Motor neuron (in vitro differentiated cells): ENCODE measurements at places on chromosomes 6 and 20.

GRCh38 chr6:21111093-21111725 is 482.3 kb upstream of the SOX4 start:
- no peak for ATAC-seq

GRCh38 chr6:131443514-131443913 is 129.5 kb upstream of the ARG1 start:
- no peak for ATAC-seq

- ATAC-seq: no peak
Measured at GRCh38 chr6:109186012-109186411, 90.7 kb downstream of the CEP57L1 start.

- ATAC-seq: no peak
Measured at GRCh38 chr6:161463071-161463470, 189.2 kb upstream of the AGPAT4 start.

GRCh38 chr6:16216501-16217155 is 21.8 kb upstream of the GMPR start:
- no peak for ATAC-seq

- no peak for ATAC-seq
Measured at GRCh38 chr6:85747093-85747492, 104.4 kb upstream of the SYNCRIP start.

DNA sequence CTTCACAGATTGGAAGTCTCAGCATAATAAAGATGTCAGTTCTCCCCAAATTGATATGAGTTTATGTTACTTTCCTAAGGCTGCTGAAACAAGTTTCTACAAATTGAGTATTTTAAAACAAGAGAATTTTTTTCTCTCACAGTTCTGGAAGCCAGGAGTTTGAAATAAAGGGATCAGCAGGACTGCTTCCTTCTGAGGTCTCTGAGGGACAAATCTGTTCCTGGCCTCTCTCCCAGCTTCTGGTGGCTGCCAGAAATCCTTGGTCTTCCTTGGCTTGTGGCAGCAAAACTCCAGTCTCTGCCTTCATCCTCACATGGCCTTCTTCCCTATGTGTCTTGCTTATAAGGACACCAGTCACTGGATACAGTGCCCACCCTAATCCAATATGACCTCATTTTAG is 136.1 kb downstream of the TFAP2A start:
- no peak for ATAC-seq

DNA sequence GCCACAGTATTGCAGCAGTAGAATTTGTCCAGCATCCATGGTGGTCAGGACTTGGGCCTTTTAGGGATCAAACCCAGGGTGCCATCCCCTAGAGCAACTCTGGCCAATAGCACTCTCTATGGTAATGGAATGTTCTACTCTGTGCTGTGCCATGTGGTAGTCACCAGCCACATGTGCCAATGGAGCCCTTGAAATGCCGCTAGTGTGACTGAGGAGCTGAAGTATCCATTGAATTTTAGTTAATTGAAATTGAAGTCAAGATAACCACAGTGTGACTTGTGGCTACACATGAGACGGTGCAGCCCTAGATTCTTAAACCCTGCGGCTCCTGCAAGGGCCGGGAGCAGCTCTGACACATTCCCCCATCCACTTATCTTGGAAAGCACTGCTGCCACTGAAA is 54.6 kb downstream of the SLC2A10 start:
- no peak for ATAC-seq

DNA sequence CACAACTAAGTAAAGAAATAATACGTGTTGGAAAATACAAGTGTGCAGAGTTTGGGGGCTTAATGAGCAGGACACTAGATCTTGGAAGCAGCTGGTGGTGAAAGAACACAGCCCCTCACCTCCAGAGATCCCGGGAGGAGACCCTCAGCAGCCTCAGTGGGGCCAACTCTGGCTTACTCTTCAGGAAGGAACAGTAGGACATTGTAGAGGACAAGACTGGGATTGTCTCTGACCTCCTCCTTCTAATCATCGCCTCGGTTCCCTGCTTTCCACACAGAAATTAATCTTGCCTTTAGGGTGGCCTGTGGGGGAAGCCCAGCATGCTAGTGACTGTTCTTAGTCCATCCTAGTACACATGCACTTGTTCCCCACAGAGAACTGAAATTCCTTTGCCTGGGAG is 130.7 kb downstream of the AKAP7 start:
- ATAC-seq: no peak

DNA sequence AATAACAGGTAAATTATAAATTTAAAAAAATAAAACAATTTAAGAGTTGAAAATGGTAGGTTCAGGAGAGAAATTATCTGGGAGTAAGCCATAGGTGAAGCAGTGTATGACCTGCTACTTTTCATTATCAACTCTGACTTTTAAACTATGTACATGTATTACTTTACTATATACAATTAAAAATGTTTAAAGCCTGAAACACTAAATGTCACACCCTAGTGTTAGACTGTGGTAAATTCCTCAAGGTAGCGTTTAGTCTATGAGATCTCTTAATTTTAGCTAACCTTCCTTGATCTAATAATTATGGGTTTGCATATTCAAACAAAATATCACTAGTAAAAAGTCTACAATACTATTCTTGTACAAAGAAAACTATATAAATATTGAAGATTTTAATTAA is 22.3 kb upstream of the TBC1D32 start:
- ATAC-seq: no peak

GRCh38 chr6:39822846-39823815 is 31.0 kb downstream of the DAAM2 start:
- ATAC-seq: no peak

GRCh38 chr20:59441860-59442810 is 141.7 kb downstream of the EDN3 start:
- ATAC-seq: no peak

DNA sequence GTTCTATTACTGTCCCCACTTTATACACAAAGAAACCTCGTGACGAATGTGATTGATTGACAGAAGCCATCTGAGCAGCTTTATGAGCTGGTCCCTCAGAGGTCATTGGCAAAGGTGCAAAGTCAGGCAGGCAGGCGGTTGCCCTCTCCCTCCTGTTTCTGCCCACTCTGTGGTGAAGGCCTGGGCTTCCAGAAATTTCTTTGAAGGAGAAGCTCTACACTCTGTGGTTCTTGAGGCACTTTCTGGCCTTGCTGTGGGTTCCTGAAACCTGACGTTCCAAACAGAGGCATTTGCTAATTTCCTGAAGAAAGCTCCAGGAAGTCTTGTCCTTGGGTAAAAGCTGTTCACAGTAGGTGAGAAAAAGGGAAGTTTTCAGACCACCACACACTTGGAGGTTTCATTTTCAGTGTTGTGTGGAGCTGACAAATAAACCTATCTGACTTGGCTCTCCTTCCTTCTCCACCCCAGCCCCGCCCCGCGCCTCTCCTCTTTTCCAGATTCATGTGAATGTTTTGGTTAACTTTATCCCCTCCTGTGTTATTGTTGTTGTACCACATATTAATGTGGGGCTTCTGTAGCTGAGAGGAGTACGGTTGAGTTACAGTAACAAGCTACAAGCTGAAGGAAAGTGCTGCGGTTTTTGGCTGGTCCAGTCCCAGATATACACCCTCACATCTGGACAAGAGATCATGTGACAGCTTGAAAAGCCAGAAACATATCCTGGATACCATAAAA is 274.1 kb downstream of the CLIC5 start:
- ATAC-seq: peak; percentile 93

DNA sequence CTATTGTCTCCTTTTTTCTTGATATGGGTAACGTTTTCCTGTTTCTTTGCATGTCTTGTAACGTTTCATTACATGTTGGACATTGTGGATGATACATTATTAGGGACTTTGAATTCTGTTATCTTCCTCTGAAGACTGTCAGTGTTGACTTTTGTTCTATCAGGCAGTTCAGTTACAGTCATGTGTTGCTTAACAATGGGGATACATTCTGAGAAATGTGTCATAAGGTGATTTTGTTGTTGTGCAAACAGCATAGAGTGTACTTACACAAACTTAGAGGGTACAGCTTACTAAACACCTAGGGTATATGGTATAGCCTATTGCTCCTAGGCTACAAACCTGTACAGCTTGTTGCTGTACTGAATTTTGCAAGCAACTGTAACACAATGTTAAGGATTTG is 64.7 kb downstream of the AK9 start:
- ATAC-seq: no peak

DNA sequence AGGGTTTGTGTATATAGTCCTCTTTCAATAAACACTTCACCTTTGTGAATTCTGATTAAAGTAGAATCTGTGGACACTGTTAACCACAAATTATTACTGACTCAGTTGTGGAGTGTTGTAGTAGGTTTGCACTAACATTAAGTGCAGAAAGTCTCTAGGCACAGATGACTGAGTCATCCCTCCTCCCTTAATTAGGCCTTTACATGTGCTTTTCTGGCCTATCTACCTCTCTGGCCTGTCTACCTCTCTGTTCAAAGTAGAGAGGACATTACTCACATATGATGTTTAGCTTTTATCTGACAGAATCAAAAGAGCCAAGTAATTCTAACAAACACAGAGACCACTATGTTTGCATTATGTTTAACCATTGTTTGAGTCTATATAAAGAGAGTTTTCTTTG is 783.0 kb downstream of the TENT5A start:
- no peak for ATAC-seq

GRCh38 chr20:58692579-58693225 is at the start of gene NPEPL1:
NPEPL1 (plus strand) TSS chr20:58692800; CDS start chr20:58692901, 101 bp downstream.
- ATAC-seq: peak; percentile 85

- no peak for ATAC-seq
Measured at GRCh38 chr6:52620906-52621190, 44.0 kb upstream of the TRAM2 start.
